ENCODE measurements at places on chromosomes 12 and 14. TPM values are rescaled to one million over a fixed set of nuclear protein-coding genes. Genes with fewer than 3 reads are reported as not detected.

RAD51AP1 gene
- 18.3 TPM for total RNA-seq

MYH7 gene
- 218 TPM for total RNA-seq

MGP gene
- 97.7 TPM for total RNA-seq

PTHLH gene
- total RNA-seq = 3.4 TPM

HOXC6 gene
- total RNA-seq = not detected

DNA sequence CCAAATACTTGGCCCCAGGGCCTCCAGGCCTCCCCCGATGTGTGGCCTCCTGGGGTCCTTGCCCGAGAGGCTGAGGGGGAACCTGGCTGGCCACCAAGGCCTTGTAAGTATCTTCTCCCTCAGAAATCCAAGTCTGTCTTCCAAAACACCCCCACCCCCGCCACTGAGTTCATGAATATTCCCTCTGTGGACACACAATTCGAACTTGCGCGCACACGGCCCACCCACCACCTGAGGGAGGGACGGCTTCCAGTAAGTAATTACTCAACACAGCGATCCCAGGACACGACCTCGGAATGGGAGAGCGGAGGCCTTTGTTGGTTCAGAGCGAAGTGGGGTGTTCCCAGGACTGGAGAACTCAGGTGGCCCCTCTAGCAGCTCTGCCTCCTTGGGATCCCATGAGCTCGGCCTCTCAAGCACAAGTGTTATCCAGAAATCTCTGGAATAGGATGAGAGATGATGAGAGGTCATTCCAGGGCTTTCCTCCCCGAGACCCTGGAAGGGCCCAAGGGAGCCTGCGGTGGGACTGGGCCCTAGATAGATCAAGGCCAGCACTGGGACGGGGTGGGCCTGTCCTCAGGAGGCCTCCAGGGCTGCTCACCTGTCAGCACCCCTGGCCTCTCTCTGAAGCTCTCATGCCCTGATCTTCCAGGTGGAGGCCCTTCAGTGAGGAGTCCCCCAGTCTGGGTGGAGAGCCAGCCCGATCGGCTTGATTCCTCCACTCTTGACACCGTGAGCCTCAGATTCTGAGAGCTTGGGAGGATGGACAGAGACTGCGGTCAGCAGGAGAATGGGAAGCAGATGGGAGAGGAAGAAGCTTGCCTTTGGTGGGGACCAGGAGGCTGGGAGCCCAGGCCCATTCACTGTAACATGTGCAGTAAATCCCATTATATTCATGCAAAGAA is 219.0 kb upstream of the RTL1 start:
- DNase-seq = no peak

DNA sequence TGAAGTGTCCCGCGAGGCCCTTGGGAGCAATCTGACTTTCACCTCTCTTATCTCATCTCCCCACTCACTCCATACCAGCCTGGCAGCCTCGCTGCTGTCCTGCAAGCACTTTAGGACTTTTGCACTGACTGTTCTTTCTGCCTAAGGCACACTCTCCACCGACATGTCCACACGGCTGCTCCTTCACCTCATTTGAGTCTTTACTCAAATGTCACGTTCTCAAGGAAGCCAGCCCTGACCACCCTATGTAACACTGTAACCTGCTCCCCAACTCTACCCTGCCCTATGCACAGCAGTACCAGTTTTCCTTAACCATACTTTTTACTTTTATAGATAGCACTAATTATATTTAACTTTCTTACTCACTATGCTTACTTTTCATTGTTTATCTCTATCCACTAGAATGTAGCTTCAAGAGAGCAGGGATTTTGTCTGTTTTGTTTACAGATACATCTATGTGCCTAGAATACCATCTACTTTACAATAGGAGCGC is 32.0 kb downstream of the PRKD1 start:
- DNase-seq = no peak

GRCh38 chr12:47870175-47870781 is 34.5 kb downstream of the VDR start:
- peak; percentile 76 for DNase-seq

- no peak for DNase-seq
Observed at GRCh38 chr12:126139355-126139754, 1074.1 kb downstream of the AACS start.

DNA sequence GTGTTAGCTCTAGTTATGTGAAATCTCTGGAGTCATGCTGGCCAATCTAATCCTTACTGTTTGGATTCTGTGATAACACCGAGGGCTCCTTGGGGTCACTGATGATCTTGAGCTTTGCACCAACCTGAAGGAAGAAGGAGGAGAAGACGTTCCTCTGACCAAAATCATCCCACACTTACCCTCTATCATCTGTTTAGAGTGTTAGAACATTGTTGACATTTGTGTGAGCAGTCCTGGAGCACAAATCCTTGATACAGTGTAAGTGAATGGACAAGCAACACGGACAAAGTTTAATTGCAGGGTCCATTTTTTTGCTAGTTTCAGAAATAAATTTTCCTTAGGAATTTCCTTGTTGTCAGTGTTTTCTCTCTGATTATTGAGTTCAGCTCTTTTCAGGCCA is 181.7 kb downstream of the AKAP6 start:
- DNase-seq = no peak

DNA sequence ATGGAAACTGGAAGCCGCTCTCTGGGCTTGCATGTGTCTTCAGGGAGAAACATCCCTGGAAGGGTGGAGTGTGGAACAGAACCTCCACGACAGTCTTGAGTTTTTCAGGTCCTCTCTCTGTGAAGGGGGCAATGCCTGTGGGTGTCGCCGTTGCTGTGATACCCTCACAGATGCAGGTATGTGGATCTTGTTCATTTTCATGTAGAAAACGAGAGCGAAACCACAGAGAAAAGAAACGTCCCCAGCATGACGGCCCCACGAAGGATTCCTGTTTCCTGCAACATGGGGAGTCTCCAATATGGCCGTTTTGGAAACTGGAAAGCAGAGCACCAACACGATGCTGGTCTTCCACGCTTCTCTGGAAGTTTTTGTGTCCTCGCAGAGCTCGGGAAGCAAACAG is 187.9 kb downstream of the ALG10 start:
- no peak for DNase-seq

- no peak for DNase-seq
Observed at GRCh38 chr12:15726027-15726877, 62.9 kb downstream of the EPS8 start.

GRCh38 chr12:117484901-117485300 is 123.5 kb upstream of the NOS1 start:
- DNase-seq = no peak

- DNase-seq = no peak
Observed at GRCh38 chr12:116160231-116160630, 117.3 kb downstream of the MED13L start.

- DNase-seq = no peak
Observed at GRCh38 chr14:101810897-101811621, 49.5 kb downstream of the PPP2R5C start.

DNA sequence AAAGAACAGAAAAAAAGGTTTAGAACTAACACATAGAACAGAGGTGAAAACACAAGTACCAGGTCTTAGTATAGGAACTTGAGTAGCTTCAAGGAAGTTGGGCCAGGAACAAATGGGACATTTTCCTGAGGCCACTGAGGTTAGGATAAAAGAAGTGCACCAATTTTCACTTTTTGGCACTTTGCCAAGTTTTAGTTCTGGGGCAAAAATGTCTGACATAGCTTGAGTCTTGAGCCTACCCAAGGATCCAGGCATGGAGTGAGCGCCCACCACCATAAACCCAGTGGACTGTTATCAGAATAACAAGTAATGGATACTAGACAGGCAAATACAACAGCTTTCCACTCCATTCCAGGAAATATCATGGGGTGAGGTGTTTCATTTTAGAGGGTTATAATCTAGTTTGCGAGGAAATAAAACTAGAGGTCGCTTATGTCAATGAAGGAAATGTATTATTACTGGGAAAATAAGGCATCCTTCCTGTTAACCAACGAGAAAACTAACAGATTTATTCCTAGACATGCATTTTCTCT is 199.7 kb upstream of the HMGA2 start:
- DNase-seq = no peak

GRCh38 chr12:51546097-51546496 is 44.9 kb upstream of the SCN8A start:
- no peak for DNase-seq

DNA sequence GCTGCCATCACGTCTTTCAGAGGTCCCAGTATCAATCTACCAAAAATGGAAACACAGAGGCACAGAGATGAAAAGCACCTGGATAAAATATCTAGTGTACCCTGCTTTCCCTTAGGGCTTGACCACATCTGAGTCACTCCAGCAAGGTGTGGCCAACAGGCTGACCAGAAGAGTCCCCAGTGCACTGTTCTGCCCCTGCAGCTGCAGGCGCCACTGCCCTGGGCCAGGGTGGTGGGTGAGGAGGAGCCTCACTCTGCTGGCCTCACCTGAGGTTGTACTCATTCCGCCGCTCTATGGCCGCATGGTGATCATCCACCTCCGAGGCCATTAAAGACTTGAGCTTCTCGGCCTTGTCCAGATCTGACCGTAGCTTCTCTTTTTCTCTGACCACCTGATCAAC is 60.4 kb downstream of the NIN start:
- DNase-seq = no peak

DNA sequence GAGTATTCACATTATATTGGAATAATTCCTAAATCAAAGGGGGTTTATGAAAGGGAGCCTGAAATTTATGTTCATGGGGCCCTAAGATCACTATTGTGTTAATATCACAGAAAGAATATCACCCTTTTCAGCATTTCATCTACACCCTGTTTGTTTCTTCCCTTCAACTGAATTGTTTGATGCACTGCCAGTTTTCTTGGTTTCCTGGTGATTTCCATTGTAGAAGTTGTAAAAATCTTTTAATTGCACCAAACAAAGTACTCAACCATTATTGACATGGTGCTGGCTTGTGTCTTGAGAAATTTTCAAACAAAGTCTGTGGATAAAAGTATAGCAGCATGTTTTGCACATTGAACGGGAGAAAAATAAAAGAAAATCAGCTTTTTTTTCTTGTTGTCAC is 154.8 kb upstream of the PRKD1 start:
- DNase-seq = no peak

DNA sequence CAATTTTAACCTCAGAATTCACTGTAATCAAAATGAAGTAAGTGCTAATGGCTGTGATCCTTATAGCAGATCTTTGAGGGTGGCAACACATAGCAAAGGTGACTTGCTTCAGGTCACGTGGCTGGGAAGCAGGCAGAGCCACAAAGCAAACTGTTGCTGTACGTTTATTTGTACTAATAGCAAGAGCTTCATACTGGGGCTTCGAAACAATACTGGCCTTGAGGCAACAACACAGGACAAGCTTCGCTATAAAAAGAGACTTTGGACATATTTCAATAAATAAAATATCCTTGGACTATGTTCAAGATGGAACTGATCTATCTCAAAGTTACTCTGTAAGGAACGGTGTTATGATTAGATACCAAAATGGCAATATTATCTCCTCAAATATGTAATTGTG is 44.6 kb downstream of the MSRB3 start:
- no peak for DNase-seq

DNA sequence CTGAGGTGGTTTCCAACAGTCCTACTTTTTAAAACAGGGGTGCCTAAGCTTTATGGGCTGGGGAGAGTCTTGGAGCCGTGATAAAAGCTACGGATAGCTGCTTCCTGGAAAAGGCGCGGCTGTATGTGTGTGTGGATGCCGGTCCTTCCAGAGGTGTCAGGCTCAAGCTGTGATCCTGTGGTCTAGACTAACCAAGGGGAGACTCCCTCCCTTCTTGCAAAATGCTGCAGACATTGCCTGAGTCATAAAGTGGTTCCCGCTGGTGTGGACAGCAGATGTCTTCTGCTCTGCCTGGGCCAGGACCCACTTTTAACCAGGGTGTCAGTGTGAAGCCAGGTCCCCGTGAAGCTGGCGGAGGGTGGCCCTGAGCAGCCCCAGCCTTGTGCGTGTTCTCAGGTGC is 37.8 kb downstream of the CCDC92 start:
- no peak for DNase-seq
